Panc1 (cell line): ENCODE measurements at places on chromosomes 3 and 15. TPM values are rescaled to one million over a fixed set of nuclear protein-coding genes. Genes with fewer than 3 reads are reported as not detected.

The C3orf62 gene
- total RNA-seq = 2.3 TPM

The MITF gene
- total RNA-seq = 10.8 TPM

The CPN2 gene
- total RNA-seq = 0.08 TPM

The CCDC39 gene
- total RNA-seq = not detected

The ADGRG7 gene
- not detected for total RNA-seq

The PLOD2 gene
- 158 TPM for total RNA-seq

The CGNL1 gene
- 3.5 TPM for total RNA-seq

The GOLGA6L10 gene
- total RNA-seq = 3.5 TPM

The TMEM108 gene
- 0.41 TPM for total RNA-seq

The C3orf20 gene
- total RNA-seq = not detected

The SCN11A gene
- total RNA-seq = not detected

The LIPC gene
- not detected for total RNA-seq

The MB21D2 gene
- total RNA-seq = 7.8 TPM

The CCR9 gene
- total RNA-seq = not detected

The DNAJB8 gene
- total RNA-seq = not detected

The CLEC3B gene
- total RNA-seq = not detected

The MINAR1 gene
- total RNA-seq = 0.62 TPM

The IL17RD gene
- 3.5 TPM for total RNA-seq

The LMAN1L gene
- total RNA-seq = not detected

The GREM1 gene
- 0.41 TPM for total RNA-seq

The SH2D7 gene
- total RNA-seq = not detected

The BMF gene
- total RNA-seq = 7.8 TPM

The CPLX3 gene
- total RNA-seq = not detected

The ILDR1 gene
- total RNA-seq = not detected

The SNRPA1 gene
- 98.0 TPM for total RNA-seq

The LRTM1 gene
- total RNA-seq = not detected

The CHRFAM7A gene
- total RNA-seq = 11.5 TPM

The KBTBD13 gene
- not detected for total RNA-seq

The TMPRSS7 gene
- total RNA-seq = not detected

The AGTR1 gene
- total RNA-seq = 0.28 TPM

The ZNF660 gene
- not detected for total RNA-seq

The OXTR gene
- 2.7 TPM for total RNA-seq

The GNAT1 gene
- total RNA-seq = not detected

The PDZRN3 gene
- not detected for total RNA-seq

The MST1R gene
- 27.5 TPM for total RNA-seq

The SKOR1 gene
- 0.21 TPM for total RNA-seq

The APH1B gene
- total RNA-seq = 14.0 TPM

The NANOGP8 gene
- not detected for total RNA-seq

The BTLA gene
- total RNA-seq = not detected

The UBAP1L gene
- total RNA-seq = 1.7 TPM

The SNTN gene
- total RNA-seq = not detected

The B4GALT4 gene
- total RNA-seq = 27.4 TPM

The RTP1 gene
- total RNA-seq = not detected

The HIGD2B gene
- total RNA-seq = 0.21 TPM

The CADPS gene
- total RNA-seq = not detected

The COX17 gene
- 81.6 TPM for total RNA-seq

The UACA gene
- 303 TPM for total RNA-seq
